Fibroblast of the aortic adventitia (primary cell): ENCODE measurements at places on chromosomes 13 and 19.

- no peak for DNase-seq
Measured at GRCh38 chr19:37095859-37096258, 17.6 kb downstream of the ZNF420 start.

GRCh38 chr13:30743319-30744055 lies 8.1 kb downstream of the ALOX5AP start:
- DNase-seq: peak; percentile 98

- no peak for DNase-seq
Measured at GRCh38 chr13:61692691-61693090, 277.0 kb upstream of the PCDH20 start.

GRCh38 chr19:3455393-3455955 lies 24.9 kb downstream of the SMIM24 start:
- DNase-seq: no peak

DNA sequence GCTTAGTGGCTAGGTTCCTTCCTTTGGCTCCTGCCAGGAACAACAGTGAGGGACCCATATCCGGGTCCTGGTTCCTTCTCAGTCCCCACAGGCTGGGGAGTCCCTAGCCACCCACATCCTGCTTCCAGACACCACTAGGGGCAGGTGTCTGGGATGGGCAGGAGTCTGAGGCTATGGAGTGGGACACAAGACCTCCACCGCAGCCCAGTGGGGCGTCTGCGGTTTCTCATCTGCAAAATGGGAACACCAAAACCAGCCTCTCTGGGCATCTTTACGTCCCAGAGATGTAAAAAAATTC lies 879 bp upstream of the FCGBP start:
- no peak for DNase-seq

DNA sequence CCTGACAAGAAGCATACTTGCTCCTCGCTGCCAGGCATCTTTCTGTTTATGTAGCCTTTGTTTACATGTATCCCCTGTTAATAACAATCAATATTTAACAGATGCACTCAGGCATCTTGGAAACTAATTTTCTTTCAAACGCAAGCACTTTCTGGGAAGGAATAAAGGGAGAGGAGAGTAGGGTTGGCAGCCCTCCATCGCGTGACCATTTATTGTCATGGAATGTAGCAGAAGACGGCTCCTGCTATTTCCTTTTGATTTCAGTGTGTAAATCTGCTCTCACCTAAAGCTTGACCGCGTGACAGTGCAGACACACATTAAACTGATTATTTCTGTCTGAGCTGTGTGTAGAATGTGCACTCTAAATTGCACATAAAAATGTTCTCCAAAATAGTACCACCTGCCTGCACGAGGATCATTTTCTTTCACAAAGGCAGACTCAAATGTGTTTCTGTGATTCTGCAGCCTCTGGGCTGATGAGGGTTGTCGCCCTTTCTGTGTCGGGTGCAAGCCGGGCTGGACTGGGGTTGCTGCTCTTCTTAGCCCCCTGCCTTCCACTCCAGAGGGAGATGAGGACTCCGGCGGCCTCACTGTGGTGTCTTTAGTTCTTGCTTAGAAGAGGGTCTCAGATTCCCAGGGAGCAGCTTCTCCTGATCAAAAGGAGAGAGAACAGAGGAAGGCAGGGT lies 223.5 kb upstream of the MAB21L1 start:
- peak; percentile 80 for DNase-seq

DNA sequence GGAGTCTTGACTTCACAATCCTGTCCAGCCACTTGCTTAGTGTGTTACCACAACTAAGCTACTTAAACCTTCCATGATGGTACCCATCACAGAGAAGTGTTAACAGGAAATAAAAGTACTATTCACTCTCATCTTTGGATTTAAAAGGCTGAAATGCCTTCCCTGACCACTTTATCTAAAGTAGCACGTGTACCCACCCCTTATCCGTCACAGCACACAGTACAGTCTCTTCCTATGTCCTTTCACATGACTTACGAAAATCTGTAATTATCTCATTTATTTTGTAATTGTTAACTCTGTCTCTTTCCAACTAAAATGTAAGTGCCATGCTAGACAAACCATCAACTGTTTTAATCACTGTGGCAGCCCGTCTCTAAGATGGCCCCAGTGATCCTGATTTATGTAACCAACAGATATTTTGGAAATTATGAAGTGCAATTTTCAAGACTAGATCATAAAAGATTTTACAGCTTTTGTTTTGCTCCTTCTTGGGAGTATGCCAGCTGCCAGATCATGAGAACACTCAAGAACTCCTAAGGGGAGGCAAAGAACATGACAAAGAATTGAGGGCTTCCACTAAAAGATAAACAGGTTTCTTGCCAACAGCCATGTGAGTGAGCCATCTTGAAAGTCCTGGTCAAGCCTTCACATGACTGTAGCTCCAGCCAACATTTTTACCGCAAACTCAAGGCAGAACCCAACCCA lies 44.9 kb downstream of the DIAPH3 start:
- no peak for DNase-seq

- no peak for DNase-seq
Measured at GRCh38 chr13:79937311-79937710, 403.6 kb downstream of the SPRY2 start.

- no peak for DNase-seq
Measured at GRCh38 chr13:97313551-97314260, 91.6 kb downstream of the MBNL2 start.

- no peak for DNase-seq
Measured at GRCh38 chr19:31300422-31300821, 48.8 kb downstream of the TSHZ3 start.

- no peak for DNase-seq
Measured at GRCh38 chr19:35417713-35418534, 30.1 kb upstream of the FFAR2 start.
